ENCODE measurements at places on chromosomes 4 and X. TPM values are rescaled to one million over a fixed set of nuclear protein-coding genes. Genes with fewer than 3 reads are reported as not detected.

The CACNA1F gene
- total RNA-seq = 0.60 TPM

The MGAT4D gene
- not detected for total RNA-seq

The CLDN34 gene
- total RNA-seq = not detected

The SULT1E1 gene
- total RNA-seq = not detected

The SSX4 gene
- total RNA-seq = not detected

The SMR3B gene
- not detected for total RNA-seq

The BCLAF3 gene
- total RNA-seq = 6.6 TPM

The DNAAF6 gene
- total RNA-seq = not detected

The MAOB gene
- total RNA-seq = 34.9 TPM

The ACE2 gene
- 76.3 TPM for total RNA-seq

The MAGEE2 gene
- total RNA-seq = not detected

The ACOT9 gene
- total RNA-seq = 50.9 TPM

The KLHL34 gene
- not detected for total RNA-seq

The ASMT gene
- total RNA-seq = not detected

The ZNF185 gene
- 13.4 TPM for total RNA-seq

The NDST3 gene
- total RNA-seq = not detected
